ENCODE measurements at places on chromosomes 1 and 21.

- ATAC-seq, result no peak
These were observed 59.4 kb upstream of the POU2F1 start for GRCh38 chr1:167161242-167161641.

- no peak for ATAC-seq
These were observed 62.6 kb upstream of the COL6A1 start for GRCh38 chr21:45918835-45919447.

DNA sequence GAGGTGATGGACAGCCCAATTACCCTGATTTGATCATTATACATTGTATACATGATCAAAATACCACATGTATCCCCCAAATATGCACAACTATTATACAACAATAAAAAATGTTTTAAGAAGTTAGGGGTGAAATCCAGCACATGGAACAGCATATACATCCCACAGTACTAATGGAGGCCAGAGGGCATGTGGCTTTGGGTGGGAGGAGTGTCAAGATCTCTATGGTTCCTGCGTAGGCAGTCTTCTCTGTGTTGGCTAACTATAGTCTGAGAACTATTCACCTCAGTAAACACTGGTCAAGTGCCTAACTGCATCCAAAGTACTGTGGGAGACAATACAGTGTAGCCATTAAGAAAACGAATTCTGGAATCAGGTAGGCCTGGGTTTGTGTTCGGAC, 74.1 kb downstream of the GADD45A start:
- ATAC-seq, result no peak

GRCh38 chr1:177281901-177282300, 111.1 kb downstream of the BRINP2 start:
- no peak for ATAC-seq

DNA sequence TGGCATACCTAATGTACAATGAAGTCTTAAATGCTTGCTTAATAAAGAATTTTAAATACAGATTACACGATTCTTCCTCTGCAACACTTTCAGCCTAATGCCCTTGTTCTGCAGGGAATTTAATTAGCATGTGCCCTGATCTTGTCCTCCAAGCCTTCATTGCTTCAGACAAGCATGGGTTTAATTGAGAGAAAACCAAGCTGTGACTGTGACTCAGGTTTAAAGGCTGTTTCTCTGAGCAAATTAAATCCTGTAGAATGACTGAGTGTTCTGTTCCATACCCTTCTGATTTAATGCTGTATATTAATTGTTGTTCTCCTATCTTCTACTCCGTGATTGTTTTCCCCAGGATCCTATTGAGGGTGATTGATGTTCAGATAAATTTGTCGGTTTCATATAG, 269.0 kb upstream of the PRMT6 start:
- ATAC-seq, result no peak

DNA sequence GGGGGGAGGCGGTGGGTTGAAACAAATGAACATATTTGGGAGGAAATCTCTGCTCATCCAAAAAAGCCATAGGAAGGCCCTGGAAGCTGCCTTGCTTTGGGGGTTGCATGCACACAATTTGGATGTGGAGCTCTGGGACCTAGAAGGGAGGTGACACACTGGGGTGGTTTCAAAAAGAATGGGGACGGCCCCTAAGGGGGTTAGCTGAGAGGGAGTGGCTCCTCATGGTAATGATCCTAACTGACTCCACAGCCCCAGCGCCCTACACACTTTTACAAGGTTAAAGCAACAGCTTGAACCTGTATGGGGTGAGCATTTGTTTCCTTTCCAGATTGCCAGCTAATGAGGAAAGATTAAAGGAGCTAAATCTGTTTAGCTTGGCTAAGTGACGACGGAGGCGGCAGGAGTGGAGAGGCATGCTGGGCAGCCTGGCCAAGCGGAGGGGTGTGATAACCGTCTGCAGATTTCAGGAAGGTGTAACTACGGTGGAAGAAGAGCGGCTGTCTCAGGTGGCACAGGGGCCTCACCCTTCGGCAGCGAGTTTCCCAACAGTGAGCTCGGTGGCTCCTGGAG, 107.3 kb downstream of the RNF220 start:
- ATAC-seq, result no peak

DNA sequence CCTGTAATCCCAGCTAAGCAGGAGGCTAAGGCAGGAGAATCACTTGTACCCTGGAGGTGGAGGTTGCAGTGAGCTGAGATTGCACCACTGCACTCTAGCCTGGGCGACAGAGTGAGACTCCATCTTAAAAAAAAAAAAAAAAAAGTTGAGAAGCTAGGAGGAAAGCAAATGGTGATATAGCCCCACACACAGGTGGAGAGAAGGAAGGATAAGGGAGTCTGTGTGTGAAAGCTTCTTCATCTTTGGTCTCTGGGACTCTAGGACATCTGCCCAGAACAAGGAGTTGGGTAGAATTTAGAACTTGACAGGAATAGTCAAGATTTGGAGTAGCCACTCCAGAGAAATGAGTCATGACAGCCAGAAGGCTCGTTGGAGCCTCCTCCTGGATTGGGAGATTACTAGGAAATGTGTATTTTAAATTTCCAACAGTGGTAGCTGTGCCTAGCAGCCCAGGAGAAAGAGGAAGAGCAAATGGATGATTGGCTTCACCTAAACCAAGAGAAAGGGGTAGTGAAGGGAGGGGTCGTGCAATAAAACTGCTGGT, 19.9 kb downstream of the NPL start:
- no peak for ATAC-seq

- peak; percentile 39 for ATAC-seq
These were observed 103.8 kb downstream of the SLC45A1 start for GRCh38 chr1:8421721-8422120.

- no peak for ATAC-seq
These were observed 19.1 kb downstream of the DIP2A start for GRCh38 chr21:46477765-46478164.

- ATAC-seq, result peak; percentile 82
These were observed 176.5 kb downstream of the HIVEP3 start for GRCh38 chr1:41742219-41742618.

DNA sequence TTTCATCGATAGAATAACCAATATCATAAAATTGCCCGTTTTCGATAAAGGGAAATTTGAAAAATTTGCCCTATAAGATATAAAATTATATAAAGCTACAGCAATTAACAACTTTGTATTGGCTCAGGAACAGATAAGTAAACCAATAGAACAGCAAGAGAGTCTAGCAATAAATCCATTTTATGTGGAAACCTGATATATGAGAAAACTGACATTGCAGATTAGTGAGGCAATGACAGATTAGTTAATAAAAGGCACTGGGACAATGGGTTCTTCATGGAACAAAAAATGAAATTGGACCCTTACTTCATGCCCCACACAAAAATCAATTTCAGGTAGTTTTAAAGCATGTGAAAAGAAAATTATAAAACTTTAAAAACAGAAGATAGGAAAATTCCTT, 169.9 kb upstream of the ST6GALNAC5 start:
- ATAC-seq, result no peak

- ATAC-seq, result no peak
These were observed 5.3 kb upstream of the DPH5 start for GRCh38 chr1:101030881-101031280.

- ATAC-seq, result no peak
These were observed 109.0 kb upstream of the ESRRG start for GRCh38 chr1:216832192-216832591.

DNA sequence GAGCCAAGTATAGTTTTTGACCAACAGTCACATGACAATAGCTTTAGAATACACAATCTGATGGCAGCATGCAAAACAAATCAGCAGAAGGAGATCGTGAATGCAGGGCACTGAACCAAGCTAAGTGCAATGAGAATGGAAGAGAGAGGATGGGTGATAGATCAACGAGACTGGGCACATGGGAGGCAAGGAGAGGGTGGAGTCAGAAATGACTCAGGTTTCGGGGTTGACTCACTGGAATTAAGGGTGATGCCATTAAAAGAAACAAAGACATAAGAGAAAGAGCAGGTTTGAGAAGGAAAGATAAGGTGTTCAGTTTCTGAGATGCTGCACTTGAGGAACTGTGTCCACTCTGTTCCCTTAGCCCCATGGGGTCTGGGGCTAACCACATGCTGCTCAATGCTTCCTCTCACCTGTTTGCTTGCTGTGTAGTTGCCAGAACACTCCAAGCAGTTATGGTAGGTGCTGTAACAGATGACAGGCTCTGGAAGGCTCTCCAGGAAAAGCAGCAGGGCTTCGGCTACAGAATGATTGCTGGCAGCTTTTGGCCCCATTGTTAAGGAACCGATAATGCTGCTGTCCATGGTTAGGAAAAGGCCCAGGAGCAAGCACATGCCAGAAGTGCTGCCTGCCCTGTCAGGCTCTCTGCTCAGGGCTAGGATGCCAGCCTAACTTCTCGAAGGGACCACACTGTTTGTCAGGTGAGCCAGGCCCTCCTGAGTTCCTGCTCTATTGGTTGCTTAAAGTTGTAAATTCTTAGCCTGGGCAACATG, 6.1 kb upstream of the MTF1 start:
- peak; percentile 19 for ATAC-seq

DNA sequence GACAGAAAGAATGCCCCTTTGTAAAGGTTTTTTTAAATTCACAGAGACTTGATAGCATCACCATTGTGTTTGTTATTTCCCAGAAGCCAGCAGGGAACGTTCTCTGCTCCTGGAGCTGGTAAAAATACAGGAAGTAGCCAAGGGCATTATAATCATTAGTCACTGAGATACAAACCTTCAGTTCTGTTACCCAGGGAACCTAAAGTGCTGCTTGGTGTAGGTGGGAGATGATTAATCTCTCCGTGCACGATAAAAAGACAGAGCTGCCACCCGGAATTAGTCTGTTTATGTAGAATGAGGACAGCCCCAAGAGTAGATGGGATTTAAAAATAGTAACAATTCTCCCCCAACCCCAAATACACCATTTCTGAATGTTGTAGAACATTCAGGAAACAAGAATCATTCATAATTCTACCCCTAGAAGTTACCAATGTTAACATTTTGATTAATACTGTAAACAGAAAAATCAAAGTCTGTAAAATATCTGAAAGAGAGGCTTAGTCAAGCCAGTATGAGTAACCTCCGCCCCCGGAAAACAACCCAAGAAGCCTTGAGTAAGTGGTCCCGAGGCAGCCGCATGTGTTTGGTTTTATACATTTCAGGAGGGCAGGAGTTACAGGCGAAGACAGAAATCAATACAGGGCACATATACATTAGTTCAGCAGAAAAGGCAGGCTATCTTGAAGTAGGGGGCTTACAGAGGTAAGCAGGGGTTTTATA, 45.3 kb upstream of the CTBS start:
- peak; percentile 80 for ATAC-seq

DNA sequence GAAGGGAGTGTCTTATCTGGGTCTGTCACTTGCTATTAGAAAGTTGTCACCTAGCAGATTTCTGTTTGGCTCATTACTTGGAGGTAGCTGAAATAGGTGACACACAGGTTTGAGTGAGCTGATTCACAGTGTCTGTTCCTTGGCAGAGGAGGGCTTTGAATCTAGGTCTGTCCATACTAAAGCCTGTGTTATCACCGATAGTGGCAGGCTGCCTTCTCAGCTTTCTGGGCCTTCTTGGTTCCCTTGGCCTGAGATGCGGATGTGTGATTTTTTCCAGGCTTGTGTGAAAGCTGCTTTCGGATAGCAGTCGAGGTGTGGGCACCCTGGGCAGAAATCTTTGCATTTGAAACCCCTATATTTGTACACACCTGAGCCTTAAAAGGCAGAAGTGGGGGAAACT, 73.9 kb downstream of the ACTL8 start:
- no peak for ATAC-seq

DNA sequence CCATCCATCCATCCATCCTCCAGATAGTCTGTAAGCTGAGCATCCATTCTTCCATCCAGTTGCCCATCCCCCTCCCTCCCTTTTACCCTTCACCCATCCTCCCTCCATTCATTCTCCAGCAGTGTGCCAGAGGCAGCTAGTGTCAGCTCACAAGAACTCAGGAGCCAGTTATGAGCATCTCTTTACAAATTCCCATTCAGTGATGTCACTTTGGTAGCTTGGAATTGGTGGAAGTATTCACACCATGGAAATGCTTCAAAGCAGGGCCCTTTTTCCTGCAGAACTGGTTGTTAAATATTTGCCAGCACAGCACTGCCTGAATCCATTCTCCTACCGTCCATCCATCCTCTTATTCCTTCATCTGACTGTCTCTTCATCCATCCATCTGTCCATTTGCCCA, 72.5 kb downstream of the ARHGEF10L start:
- ATAC-seq, result no peak

GRCh38 chr1:182350839-182351238, 40.8 kb downstream of the GLUL start:
- ATAC-seq, result no peak

DNA sequence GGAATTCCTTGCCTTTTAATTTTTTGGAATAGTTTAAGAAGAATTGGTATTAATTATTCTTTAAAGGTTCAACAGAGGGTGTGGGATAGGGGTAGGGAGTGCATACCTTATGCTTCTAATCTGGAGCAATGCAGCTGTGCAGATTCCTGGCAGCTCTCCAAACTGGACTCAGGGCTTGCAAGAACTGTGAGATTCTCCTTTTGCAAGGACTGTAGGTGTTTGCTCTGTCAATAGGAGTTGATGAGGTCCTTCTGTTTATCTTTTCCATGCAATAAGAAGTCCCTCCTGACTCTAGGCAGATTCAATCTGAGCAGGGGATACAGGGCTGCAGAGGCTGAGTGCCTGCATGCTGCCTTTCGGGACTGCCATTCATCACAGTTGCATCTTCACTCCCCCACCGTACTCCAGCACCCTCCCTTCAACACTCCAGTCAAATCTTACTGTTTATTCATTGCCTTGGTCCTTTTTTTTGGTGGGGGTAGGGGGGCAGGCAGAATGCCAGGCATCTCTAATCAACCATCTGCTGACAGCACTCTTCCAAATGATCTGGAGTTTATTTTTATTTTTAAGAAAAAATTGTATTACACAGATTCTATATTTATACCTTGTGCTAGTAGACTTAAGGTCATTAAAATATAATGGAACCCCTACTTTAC, 122.3 kb downstream of the DISC1 start:
- no peak for ATAC-seq

DNA sequence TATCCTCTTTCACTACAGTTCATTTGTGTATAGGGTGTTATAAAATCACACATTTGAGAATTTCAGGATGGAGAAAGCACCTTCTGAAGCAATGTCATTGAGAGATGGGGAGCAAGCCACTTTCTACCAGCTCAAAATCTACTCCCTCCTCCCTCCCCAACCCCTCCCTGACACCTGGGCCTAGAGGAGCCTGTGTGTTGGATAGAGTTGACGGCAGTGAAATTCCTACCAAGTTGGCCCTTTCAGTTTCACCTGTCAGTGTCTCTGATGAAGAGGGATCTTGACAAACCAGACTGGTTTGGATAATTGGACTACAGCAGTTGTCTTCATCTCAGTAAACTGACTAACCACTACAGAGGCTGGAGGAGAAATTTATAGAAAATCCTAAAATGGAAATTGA, 125.0 kb upstream of the HOOK1 start:
- no peak for ATAC-seq

DNA sequence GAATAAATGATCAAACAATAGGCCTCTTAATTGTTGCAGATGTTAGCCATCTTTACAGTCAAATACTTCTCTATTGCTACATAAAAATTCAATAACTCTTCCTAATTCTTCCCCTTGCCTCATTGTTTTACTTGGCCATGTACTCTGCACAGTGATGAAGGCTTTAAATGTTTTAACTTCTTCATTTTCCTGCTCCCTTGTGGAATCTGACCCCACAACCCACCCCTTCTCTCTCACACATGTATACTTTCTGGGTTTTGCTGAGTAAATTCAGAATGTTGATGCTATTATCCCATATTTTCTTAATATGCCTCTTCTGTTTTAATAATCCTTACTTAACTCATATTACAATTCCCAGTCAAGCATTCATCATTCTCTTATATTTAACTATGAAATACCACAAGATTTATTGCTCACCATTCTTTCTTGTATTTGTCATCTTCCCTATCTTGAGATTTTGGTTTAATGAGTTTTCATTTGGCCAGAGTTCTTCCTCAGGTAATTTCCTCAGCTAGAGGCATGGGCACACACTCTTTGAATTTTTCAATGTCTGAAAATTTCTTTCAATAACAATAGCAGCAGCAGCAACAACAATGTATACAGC, 327.8 kb upstream of the USP24 start:
- ATAC-seq, result no peak
